Calu3 (cell line): ENCODE measurements at places on chromosomes 12 and 14.

DNA sequence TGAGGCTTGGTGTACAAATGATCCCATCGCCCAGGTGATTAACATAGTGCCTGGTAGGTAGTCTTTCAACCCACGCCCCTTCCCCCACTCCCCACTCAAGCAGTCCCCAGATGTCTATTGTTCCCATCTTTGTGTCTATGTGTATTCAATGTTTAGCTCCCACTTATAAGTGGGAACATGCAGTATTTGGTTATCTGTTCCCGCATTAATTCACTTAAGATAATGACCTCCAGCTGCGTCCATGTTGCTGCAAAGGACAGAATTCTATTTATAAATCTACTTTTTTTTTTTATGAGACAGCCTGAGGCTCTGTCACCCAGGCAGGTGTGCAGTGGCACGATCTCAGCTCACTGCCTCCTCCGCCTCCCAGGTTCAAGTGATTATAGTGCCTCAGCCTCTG lies 15.7 kb downstream of the SPX start:
- DNase-seq, result no peak

DNA sequence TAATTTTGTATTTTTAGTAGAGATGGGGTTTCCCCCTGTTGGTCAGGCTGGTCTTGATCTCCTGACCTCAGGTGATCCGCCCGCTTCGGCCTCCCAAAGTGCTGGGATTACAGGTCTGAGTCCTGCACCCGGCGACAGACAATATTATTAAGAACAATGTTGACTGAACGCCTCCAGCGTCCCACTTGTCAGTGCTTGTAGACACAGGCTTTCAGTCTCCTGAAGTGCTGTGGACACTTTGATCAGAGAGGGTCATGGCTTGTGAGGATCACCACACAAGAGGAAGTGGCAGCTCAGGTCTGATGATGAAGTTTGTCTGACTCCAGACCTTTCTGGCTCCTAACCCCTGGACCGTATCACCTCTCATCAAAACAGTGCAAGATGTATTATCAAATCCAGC lies 114.6 kb downstream of the CHST11 start:
- DNase-seq, result no peak

DNA sequence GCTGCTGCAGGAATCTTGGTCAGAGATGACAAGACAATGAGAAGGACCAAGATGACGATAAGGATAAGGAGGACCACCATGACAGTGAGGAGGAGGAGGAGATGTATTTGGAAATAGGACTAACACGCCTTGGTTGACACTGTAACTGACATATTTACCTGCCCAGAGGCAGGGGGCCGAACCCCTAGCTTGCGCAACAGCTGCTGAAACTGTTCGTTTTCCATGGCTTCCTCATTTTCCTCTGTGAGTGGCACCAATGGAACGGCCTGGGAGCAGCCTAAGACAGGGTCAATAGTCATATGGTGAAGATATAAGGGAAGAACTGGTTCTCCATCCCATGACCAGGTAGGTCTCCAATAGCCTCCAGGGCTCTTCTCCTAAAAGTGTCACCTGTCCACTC lies 28.8 kb downstream of the TIMELESS start:
- DNase-seq, result no peak

- no peak for DNase-seq
Observed at GRCh38 chr14:55706365-55706684, 126.3 kb downstream of the KTN1 start.
